ENCODE measurements at places on chromosomes 11 and 22.

DNA sequence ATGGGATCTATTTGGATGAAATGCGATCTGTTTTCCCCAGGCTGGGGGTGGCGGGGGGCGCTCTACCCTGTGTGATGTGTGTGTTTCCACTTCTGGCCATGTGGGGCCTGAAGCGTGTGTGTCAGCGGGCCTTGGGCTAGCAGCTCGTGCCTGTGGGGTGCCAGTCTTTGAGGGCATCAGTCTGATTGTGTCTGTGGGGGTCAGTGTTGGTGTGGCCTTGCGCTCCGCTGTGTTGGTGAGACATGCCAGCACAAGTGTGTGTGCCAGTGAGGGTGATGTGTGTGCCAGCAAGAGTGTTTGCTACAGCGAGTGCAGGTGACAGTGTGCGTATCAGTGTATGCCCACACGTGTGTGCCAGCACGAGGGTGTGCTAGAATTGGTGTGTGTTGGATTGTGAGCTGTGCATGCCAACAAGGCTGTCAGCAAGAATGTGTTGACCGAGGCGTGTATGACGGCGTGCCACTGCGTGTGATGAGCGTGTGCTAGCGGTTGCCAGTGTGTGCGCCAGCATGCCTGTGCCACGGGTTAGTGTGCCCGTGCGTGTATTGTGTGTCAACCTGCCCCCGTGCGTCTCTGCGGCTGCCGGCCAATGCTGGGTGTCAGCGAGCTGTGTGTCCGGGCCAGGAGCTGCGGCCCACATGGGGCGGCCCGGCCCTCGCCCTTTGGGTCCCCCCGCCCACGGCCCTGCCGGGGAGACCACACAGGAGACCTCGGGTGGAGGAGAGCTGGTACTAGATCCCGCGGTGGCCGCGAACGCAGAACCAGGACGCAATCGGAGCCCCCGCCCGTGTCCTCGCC lies 519 bp downstream of the ARRB1 start:
- no peak for DNase-seq

GRCh38 chr11:3139481-3140290 lies 25.4 kb downstream of the OSBPL5 start:
- DNase-seq = no peak

DNA sequence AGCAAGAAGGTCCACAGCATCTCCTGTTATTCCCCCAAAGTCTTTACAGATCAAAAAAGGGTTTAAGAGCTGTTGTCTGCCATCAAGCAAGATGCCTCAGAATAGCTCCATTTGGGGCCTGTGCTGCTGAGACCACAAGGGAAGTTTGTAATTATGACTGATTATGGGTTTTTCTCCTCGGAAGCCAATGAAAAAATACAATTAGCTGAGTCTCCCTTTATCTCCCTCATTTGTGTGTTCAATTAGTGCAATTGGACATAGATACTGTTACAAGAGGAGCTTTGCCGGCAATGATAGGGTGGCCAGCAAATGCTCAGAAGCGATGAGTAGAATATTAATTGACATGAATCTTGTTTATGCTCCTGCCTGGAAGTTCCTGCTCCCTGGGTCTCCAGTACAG lies 83.7 kb downstream of the COMMD9 start:
- no peak for DNase-seq

DNA sequence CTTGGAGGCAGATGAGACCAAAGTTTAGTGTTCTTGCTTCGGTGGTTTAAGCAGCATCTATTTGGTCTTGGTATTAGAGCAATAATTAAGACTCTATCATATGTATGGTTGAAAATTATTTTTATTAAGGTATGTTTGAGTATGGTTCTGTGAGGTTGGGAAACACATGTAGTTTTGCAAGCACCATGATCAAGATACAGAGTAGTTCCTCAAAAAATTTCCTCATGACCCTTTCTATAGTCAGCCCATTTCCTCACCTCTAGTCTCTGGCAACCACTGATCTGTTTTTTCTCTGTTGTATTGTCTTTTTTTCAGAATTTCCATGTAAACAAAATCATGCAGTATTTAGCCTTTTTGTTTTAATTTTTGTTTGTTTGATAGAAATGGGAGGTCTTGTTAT lies 18.4 kb downstream of the MTMR3 start:
- no peak for DNase-seq

DNA sequence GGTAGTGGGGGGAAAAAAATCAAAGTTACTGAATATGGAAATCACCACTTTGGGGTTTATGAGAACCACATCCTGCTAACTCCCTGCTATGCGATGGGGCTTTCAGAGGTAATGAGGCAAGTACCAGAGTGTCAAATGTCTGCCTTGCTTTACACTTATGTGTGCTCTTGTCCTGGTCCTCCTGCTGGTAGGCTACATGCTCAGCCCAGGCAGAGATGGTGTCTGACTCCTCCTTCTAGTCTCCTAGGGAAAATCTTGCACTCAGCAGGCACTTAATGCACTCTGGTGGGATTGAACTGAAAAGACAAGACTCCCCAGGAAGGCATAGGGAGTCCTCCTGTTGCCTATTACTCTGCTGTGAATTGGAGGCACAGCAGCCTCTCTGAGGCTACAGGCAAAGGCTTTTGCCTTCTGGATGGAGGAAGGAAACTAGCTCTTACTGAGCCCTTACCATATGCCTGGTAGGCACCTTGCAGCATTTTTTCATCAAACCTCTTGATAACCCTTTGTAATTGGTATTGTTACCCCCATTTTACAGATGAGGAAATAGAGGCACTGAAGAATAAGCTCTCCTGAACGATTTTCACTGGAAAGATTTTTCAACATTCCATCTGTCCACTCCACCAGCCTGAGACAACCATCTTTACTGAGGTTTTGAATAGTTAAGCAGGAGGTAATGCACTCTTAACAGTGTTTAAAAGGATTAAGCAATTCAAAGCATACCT lies 132.1 kb upstream of the PAX6 start:
- DNase-seq = peak; percentile 65

- peak; percentile 38 for DNase-seq
These were observed 95.3 kb upstream of the RCN1 start for GRCh38 chr11:31995525-31996094.

DNA sequence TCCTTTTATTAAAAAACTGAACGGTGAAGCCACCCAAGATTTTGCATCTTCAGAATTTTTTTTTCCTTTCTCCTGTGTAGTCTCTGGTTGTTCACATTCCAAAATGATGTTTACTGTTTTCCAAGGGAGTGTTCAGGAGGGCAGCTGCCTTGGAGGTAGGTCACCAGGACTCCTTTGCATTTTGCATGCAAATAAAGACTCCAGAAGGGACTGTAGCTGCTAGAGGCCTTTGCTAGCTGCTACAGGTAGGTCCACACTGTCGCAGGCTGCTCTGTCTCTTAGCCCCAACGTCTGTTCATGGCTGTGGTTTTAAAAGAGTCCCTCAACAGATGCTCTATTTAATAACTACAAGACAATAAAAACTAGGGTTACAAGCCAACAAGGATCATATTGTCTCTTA lies 11.4 kb downstream of the CTSC start:
- no peak for DNase-seq

GRCh38 chr22:24302591-24302990 lies 32.0 kb downstream of the SPECC1L start:
- DNase-seq = no peak

GRCh38 chr11:7292922-7293321 lies 41.2 kb downstream of the SYT9 start:
- DNase-seq = no peak

DNA sequence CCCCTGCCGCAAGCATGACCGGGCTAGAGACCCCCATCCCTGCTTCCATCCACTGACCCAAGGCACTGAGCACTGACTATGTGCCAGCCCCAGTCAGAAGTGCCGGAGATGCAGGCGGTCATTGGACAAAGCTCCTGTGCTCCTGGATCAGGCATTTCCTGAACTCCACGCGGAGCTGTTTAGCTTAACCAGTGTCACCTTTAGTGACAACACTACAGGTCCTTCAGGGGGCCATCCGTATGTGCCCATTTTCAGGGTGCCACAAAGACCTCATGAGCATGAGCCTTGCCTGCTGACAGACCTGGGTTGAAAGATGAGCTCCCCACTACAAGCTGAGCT lies 63.0 kb upstream of the FGF3 start:
- no peak for DNase-seq

GRCh38 chr11:82533628-82534327 lies 199.9 kb downstream of the FAM181B start:
- DNase-seq = no peak

- no peak for DNase-seq
These were observed 2.9 kb upstream of the MTFP1 start for GRCh38 chr22:30422481-30423300.

GRCh38 chr11:19018901-19019300 lies 41.6 kb downstream of the MRGPRX2 start:
- DNase-seq = no peak

DNA sequence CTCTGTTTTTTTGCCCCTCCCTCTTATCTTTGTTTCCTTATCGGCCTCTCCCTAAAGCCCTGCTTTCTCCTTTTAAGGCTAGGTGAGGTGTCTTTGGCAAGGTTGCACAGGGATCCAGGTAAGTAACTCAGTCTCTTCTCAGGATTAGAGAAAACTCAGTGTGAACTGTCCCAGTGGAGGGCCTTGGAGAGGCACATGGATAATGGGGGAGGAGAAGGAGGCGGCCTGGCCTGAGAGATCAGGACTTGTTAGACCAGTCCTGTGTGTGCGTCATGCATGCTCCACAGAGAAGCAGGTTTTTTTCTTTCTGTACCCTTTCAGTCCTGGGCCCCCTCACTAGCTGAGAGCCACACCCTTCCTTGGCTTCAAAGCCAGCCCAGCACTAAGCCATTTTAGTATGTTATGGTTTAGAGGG lies 19.9 kb downstream of the CTNND1 start:
- no peak for DNase-seq

GRCh38 chr11:17430616-17431015 lies 42.2 kb upstream of the KCNJ11 start:
- no peak for DNase-seq

DNA sequence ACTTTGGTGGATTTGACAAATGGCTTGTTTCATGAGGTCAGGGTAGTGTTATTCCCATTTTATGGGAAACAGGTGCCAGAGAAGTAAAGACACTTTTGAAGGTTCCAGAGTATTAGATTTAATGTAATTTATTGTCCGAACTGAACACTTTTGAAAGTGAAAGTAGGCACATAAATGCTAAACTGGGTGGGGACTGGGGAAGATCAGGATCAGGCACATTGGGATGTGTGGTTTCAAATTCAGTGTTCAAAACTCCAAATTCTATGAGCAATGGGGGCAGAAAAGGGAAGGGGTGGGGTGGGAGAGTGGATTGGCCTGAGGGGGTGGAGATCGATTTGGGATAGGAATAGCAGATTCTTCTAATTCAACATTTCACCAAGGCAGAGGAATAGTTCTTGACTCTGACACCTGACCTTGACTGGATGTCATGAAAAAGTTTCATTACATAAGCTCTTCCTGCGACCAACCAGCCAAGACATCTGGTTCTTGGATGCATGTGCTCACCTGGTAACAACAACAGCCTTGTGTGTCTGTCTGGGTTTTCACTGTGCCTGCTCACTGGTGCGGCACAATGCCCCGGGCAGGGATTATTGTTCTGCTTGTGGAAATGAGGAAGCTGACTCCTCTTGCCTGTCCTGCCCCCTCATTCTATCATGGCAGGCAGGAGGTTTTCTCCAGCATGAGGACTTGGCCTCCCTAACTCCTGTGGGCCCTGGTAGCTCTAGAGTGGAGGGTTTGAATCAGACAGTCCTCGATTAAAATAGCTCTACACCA lies 10.8 kb downstream of the PPFIBP2 start:
- DNase-seq = no peak

DNA sequence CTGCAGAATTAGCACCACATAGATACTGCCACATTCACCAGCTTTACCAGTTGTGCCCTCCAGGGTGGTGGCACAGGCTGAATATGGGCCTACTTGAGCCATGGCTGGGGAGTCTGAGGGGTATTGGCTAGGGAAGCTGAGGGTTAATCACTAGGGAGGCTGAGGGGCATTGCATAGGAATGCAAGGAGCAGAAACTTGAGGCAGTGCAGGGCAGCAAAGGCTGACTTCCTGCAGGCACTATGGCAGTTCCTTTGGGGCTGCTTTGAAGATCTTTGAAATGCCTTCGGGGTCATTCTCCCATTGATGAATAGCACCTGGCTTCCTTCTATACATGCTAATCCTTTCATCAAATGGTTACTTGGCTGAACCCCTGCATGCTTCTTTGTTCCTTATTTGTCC lies 171.5 kb downstream of the RCN1 start:
- DNase-seq = no peak

DNA sequence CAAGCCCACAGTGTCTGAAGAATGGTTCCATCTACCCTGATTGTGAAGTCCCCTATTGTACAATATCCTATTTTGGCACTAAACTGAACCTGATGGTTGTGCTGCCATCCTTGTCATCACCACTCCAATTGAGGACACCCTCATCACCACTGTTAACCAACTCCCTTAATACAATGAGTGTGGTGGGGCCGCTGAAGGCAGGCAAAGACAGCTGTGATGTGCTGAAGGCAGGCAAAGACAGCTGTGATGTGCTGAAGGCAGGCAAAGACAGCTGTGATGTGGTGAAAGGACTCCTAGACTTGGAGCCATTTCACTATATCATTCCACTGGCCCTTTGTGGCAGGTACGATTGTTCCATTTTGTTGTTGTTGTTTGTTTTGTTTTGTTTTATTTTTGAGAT lies 481.6 kb downstream of the SOX6 start:
- no peak for DNase-seq

DNA sequence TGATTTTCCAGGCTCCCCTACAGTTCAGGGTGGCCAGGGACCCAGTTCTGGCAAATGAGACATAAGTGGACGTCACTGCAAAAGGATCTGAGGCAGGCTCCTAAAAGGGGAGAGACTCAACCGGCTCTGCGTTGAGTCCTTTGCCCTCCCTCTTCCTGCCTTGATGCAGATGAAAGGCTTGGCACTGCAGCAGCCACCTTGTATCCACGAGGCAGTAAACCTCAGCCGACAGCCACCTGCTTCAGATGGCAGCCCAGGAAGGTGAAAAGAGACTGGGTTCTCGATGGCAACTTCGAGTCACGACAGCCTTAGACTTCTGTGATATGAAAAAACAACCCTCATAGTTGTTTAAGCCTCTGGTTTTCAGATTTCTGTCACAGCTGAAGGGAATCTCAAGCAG lies 14.7 kb upstream of the TREH start:
- peak; percentile 64 for DNase-seq

GRCh38 chr11:34565417-34566207 lies 52.0 kb upstream of the ELF5 start:
- peak; percentile 35 for DNase-seq

Measured in Jurkat, Clone E6-1 (cell line).